ENCODE measurements at places on chromosomes 1 and 21. TPM values are rescaled to one million over a fixed set of nuclear protein-coding genes. Genes with fewer than 3 reads are reported as not detected.

DNA sequence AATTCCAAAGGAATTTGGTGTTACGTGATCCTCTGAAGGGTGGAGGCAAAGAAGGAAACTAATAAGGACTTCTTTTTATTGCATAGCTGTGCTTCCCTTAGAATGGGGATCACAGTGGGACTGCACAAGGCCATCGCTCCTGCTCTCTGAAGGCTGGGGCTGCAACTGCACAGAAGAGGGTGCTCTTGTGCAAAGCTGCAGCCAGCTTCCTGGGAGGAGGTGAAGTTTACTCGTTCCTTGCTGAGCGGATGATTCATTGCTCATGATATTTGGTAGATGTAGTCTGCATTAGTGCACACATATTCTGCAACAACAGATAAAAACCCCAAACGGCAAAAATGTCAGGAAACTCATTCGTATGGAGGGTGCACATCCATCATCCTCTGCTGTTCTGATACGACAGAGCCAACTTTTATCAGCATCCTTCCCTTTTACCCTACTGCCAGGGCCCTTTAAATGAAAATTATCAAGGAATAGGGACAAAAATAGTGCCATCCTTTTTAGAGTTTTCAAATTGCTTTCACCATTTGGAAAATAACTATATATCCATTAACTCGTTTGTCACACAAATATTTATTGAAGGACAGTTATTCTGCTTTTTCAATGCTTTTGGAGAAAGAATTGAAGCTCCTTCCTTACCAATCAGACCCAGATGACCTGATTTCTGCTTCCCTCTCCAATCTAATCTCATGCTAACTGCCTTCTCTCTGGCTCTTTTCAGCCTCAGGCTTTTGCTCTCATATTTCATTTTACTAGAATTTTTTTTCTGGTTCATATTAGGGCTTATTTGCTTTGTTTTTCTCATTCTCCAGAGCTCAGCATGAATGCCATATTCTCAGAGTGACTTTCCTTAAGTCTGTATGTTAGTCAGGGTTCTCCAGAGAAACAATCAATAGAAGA is 263.6 kb downstream of the DUSP10 start:
- no peak for DNase-seq

The HORMAD1 gene
- total RNA-seq, result not detected

DNA sequence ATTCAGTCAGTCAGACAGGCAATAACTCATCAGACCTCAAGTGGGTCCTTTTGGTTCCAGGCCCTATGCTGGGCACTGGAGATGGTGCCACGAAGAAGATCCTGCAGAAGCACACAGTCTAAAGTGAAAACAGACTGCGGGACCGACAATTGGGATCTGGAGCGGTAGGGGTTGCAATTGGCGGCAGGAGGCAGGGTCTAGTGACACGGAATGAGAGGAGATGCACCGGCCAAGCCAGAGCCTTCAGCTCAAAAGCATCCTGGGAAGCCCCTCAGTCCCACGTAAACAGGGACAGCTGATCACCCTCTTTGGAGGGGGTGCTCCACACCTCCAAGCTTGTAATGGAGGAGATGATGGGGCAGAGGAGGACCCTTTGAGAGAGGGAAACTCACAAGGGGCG is 56.2 kb downstream of the KLHDC7A start:
- DNase-seq, result no peak

DNA sequence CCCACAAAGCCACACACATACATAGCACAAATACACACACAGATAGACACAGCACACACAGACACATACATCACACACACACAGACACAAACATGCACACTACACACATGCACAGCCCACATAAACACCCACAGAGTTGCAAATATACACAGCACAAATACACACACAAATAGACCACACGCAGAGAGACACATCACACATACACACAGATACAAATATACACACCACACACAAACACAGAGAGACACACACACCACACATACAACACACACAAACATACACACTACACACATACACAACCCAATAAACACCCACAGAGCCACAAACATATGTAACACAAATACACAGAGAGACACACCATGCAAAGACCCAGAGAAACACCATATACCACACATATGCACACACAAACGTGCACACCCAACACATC is 154.9 kb downstream of the GLUL start:
- no peak for DNase-seq

DNA sequence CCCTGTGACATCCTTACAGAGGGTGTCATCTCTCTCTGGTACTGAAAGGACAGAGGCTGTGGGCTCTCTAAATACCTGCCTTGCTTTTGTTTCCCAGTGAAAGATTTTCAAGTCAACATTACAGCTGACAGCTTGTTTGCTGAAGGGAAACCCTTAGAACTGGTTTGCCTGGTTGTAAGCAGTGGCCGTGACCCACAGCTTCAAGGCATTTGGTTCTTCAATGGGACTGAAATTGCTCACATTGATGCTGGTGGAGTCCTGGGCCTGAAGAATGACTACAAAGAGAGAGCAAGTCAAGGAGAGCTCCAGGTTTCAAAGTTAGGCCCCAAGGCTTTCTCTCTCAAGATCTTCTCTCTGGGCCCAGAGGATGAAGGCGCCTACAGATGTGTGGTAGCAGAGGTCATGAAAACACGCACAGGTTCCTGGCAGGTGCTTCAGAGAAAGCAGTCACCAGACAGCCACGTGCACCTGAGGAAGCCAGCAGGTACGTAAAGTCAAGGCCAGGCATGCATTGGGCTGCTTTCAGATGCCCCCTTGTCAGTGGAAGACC is 11.8 kb downstream of the CD101 start:
- DNase-seq, result no peak
